ENCODE measurements at places on chromosomes 16 and 17. TPM values are rescaled to one million over a fixed set of nuclear protein-coding genes. Genes with fewer than 3 reads are reported as not detected.

DNA sequence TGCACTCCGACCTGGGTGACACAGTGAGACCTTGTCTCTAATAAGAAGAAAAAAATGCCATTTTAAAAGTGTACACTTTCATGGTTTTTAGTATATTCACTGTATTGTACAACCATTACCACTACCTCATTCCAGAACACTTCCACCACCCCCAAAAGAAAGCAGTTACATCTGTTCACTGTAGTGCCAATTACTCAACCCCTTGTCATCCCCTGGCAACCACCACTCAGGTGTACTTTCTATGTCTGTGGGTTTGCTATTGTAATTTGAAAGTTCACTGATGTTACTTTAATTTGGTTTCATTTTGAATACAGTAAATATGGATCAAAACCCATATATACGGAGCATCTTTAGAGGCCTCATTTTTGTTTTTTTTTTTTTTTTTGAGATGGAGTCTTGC lies 6.1 kb downstream of the ZG16 start:
- no peak for DNase-seq

GRCh38 chr17:4725646-4726310 lies 5.5 kb upstream of the MED11 start:
- no peak for DNase-seq

DNA sequence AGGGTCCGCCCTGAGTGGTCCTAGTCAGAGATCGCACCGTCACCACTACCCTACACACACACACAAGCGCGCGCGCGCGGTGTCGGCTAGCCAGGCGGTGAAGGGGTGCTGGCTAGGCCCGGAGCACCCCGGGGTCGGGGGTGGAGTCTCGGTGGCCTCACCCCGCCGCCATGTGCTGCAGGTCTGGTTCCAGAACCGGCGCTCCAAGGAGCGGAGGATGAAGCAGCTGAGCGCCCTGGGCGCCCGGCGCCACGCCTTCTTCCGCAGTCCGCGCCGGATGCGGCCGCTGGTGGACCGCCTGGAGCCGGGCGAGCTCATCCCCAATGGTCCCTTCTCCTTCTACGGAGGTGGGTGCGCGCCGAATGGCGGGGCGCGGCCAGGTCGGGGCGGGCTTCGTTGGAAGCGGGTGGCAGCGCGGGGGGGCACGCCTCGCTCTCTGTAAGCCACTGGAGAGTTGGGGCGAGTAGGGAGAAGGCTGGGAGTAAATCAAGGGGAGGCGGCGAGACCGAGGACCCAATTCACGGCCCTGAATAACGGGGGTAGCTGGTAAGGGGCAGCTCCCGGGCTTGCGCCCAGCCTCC lies 4.8 kb downstream of the LHX1 start:
- no peak for DNase-seq

DNA sequence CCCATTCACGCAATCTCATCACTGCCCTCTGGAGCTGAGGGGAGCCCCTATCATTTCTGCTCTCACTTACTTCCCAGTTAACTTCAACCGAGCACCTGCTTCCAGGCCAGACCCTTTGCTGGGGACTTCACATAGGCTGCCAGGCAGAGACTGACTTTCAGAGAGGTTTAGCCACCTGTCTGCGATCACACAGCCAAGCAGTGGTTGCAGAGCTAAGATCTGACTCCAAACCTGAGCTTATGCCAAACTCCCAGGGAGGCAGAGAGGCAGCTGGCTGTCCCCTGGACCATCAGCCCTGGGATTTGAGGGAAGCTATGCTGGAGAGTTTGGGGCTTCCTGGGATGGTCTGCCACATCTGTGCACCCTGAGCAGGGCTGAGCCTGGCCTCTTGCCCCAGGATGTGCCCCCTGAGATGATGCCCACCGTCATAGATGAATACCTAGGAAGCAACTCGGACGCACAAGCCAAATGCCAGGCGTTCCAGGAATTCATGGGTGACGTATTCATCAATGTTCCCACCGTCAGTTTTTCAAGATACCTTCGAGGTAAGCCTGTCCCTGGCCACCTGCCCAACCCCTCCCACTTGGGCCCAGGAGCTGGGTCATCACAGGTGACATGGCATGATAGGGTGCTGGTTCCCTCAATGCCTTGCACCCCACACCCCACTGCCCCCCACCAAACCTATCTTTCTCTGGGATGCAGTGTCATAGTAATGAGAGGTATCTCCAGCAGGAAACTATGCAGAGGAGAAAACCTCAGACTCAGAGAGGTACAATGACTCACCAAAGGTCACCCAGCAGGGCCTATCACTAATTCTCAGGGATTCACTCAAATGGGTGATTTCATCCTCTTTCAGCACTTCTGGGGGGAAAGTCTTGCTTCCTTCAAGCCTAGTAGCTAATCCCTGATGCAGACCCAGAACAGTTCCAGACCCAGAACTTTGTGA lies 10.0 kb downstream of the CES3 start:
- no peak for DNase-seq

DNA sequence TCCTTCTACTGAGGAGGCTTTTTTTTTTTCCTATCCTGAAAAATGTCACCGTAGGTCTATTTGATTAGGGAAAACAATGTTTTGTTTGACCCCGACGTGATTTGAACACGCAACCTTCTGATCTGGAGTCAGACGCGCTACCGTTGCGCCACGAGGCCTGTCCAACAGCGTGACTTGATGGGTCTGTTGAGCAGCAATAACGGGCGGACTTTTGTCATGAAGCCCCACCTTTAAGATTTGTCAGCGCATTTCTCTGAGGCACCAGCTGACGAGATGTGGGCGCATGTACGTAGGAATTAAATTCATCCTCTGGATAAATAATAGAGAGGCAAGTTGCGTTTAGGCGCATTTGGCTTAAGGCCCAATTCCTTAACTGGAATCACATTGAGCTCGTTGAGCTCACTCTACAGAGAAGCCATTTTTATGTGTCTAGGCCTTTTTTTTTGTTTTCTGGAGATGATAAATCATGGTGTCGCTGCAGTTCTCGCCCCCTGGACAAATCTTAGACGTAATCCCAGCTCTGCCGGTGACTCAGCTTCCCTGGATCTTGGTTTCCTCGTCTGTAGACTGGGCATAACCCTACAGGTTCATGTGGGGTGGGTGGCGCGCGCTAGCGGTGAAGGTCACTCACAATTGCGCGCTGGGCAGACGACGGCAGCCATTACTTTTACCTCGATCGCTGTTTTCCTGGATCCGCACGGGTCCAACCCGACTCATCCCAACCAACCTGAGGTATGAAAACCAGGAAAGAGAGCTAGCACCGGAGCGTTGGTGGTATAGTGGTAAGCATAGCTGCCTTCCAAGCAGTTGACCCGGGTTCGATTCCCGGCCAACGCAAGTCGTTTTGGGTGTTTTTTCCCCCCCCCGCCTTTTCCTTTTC lies 10.6 kb upstream of the AURKB start:
- DNase-seq: peak; percentile 90

The HS3ST6 gene
- total RNA-seq: not detected

The HEATR9 gene
- 0.21 TPM for total RNA-seq

- DNase-seq: no peak
These were observed 36.6 kb downstream of the MAF start for GRCh38 chr16:79563921-79564320.

DNA sequence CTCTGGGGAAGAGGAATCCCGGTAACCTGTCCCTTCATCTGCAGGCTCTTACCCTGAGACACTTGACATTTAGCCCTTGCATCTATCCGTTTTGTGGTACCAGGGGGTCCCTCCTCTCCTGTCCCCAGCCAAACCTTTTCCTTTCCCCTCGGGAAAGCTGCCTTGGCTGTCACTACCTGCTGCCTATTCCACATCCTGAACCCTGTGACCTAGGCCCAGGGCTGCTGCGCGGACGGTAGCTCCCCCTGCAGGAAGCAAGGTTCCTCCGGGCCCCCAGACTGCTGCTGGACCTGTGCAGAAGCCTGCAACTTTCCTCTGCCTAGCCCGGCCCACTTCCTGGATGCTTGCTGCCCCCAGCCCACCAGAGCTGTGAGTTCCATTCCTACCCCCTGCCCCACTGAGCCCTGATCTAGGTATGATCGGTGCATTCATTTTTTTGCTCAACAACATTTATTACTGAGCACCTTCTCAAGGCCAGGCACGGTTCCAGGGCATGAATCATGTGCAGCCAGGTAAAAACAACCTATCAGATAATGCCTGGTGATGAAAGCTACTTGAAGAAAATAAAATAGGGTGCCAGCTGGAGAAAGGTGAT lies 10.5 kb upstream of the ALDOA start:
- DNase-seq: no peak

- no peak for DNase-seq
These were observed 71.0 kb downstream of the ARHGAP17 start for GRCh38 chr16:24944206-24944605.

DNA sequence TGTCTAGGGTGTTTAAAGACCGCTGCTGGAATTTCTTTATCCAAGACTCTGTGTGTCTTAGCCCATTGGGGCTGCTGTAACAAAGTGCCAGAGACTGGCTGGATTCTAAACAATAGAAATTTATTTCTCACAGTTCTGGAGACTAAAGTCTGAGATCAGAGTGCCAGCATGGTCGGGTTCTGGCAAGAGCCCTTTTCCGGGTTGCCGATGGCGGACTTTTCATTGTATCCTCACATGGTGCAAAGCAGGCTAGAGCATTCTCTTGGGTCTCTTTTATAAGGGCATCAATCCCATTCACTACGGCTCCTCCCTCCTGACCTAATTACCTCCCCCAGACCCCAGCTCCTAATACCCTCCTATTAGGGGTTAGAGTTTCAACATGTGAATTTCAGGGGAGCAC lies 9.5 kb downstream of the NLRC5 start:
- no peak for DNase-seq

The KRT20 gene
- total RNA-seq: 0.37 TPM

- no peak for DNase-seq
These were observed 10.3 kb downstream of the FLCN start for GRCh38 chr17:17226451-17227265.

The SOX15 gene
- total RNA-seq: 0.28 TPM

The MYO15A gene
- total RNA-seq: 0.13 TPM

The HBA1 gene
- total RNA-seq: 1.9 TPM

The RNF112 gene
- total RNA-seq: not detected

DNA sequence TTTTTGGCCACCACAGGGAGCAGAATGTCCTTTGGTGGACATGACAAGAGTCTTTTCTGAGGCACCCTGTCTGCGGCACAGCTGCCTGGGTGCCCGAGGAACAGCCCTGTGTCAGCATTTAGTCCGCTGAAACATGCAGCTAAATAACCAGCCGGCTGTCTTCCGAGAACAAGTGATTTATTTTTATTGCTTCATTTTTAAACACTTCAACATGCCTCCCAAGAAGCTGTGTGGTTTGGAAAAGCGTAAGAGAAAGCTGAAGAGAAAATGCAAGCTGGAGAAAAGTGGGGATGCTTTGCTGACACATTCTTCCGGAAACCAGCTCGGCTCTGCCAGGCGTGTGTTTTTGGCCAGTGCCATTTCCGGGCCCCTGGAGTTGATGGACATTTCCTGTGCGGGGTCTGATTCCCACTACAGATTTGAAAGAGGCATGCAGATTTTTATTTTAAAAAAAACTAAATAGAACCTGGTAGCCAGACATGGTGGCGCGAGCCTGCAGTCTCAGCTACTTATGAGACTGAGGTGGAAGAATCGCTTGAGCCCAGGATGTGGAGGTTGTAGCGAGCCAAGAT lies 94.7 kb downstream of the SEC14L1 start:
- DNase-seq: peak; percentile 34

- peak; percentile 12 for DNase-seq
These were observed 19.5 kb upstream of the GAS7 start for GRCh38 chr17:10217916-10218315.

DNA sequence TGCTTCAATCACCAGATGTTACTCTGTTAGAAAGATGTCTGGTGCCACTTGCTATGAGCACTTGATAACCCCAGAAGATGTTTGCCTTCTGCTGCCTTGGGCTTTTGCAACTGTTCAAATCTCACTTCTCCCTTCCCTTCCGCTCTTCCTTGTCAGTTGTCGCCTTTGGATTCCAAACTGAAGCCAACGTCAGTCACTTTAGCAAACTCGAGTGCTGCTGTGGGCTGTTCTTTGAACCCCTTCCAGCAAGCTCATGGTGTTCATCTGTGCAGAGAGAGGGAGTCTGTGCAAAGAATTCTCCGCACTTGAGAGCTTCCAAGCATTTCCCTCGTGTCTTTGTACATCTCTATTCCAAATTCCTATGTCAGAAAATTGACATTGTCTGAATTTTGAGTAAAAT lies 879.4 kb downstream of the CDH11 start:
- DNase-seq: no peak

DNA sequence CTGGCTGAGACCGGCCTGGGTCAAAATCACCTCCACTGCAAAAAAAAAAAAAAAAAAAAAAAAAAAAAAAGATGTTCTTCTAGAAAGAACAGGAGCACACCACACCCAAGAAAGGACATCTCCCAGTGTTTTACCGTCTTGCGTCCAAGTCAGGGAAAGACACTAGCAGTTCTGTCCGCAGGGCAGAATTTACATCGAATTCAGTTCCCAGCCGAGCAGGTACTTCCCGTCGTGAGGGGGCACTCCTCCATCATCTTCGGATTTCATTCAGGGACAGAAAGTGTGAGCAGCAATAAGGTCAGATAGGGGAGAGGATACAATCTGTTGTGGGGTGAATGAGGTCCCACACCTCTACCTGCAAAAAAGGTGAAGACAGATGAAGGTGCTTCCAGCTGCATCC lies 574.7 kb downstream of the KCNJ18 start:
- no peak for DNase-seq
